Activated T-cell treated with anti-CD3 and anti-CD28 coated beads for 24 hours (primary cell): ENCODE measurements at places on chromosomes 7 and 10.

DNA sequence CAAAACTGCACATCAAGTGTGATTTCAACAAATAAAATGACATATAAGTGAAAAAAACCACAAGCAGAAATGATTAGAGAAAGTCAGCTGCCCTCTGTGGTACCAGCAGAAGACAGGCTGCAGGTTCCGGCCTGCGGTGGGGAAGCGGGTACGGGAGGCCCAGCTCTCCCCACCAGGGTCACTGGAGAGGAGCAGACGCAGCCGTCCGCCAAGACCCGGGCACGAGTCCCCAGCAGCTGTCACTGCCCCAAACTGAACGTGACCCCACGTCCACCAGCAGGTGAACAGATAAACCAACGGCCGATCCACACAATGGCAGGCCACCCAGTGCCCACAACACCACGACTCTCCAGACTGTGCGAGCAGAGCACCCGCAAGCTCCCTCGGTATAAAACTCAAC is 16.1 kb upstream of the MICALL2 start:
- no peak for DNase-seq

GRCh38 chr7:70997261-70997660 is 134.7 kb upstream of the GALNT17 start:
- no peak for DNase-seq

- no peak for DNase-seq
These were observed 1.3 kb upstream of the GFRA1 start for GRCh38 chr10:116274064-116274904.

- no peak for DNase-seq
These were observed 113.1 kb upstream of the PCBD1 start for GRCh38 chr10:71001470-71001869.

- no peak for DNase-seq
These were observed 39.7 kb upstream of the COL1A2 start for GRCh38 chr7:94354953-94355352.

- DNase-seq = no peak
These were observed 88.4 kb downstream of the POLR1F start for GRCh38 chr7:19620470-19620869.

GRCh38 chr7:143901332-143901667 is 676 bp downstream of the TCAF1 start:
- peak; percentile 7 for DNase-seq

GRCh38 chr7:150665089-150665748 is 20.3 kb upstream of the GIMAP2 start:
- no peak for DNase-seq

- DNase-seq = no peak
These were observed 5.6 kb downstream of the GDF10 start for GRCh38 chr10:47305566-47305965.

- DNase-seq = no peak
These were observed 121.5 kb downstream of the KAT6B start for GRCh38 chr10:74947781-74948401.

GRCh38 chr7:43377196-43377960 is 205.5 kb upstream of the STK17A start:
- DNase-seq = no peak

- DNase-seq = peak; percentile 44
These were observed 1.3 kb downstream of the PFKFB3 start for GRCh38 chr10:6204063-6204340.

DNA sequence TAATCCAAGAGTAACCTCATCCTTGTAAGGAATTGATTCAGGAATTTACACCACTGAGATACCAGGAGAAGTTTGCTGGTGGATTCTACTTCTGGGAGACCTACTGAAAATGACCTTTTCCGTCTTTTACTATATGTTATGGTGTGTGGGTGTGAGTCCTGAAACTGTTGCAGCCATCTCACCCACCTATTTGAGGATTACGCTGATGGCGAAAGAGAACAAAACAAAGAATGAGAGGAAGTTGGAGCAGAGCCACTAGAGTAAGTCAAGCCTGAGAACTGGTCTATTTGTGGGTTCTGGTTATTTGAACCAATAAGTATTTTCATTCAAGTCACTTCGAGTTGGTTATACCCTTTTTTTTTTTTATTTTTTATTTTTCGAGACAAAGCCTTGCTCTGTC is 12.7 kb upstream of the ABCC2 start:
- DNase-seq = no peak

- no peak for DNase-seq
These were observed 304.8 kb downstream of the POM121L12 start for GRCh38 chr7:53340220-53340619.

DNA sequence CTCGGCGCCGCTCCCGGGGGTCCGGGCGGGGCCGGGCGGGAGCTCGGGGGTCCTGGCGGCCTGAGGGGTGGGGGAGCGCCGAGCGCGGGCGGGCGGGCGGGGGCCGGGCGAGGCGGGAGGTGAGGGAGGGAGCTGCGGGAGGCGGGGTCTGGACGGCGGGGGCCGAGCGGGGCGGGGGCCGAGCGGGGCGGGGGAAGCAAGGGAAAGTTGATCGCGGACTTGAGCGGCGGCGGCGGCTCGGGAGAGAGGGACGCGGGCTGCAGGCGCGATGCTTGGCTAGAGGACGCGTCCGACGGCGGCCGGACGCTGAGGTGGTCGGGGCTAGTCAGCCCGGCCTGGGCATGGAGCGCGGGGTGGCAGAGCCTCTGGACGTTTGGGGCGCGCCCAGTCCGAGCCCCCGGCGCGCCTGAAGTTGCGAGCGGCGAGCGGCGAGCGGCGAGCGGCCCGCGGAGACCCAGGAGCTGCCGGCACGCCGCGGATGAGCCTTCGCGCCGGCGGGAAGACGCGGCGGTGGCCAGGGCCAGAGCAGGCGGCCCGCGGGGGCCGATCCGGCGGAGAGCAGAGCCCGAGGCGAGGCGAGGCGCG is at the start of gene CDH23:
Gene CDH23, plus strand, starts transcription at position 210 of the 585 bp plus-strand sequence. CDS start 42,912 bp downstream, outside the sequence.
- no peak for DNase-seq

DNA sequence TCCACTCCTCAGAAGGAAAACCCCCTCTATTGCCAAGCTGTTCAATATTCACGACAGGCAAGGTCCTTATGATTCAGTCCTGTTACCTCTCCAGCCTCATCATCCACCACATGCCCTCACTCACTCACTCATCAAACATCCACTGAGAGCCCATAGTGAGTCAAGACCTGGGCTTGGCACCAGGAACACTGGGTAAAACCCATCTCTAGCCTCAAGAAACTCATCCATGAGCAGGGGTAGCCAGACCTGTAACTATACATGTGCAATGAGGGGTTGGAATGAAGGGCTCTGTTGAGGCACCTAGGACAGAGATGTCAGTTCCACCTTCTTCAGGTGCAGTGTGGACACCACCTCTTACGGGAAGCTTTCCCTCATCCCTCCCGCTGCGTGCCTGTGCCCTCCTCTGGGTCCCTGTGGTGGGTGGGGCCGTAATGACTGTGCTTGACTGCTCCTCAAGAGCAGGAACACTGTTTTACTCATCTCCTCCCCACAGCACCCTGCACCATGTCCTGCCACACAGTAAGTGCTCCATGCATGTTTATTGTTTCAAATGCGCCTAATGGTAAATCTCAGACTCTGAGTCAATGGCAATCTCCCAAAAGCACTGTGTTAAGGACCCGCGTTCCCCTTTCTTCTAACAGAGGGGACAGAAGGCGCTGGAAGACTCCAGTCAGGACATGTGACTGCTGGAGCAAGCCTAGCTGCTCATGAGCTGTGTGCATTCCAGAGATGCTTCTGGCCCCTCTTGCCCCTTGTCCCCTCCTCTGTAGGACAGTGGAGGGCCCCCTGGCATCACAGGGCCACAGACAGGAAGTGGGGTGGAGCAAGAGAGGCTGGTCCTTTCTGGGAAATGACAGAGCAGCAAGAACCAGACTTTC is 95.4 kb downstream of the HIPK2 start:
- no peak for DNase-seq

- DNase-seq = no peak
These were observed 184.5 kb downstream of the ADAM12 start for GRCh38 chr10:126203746-126204145.

DNA sequence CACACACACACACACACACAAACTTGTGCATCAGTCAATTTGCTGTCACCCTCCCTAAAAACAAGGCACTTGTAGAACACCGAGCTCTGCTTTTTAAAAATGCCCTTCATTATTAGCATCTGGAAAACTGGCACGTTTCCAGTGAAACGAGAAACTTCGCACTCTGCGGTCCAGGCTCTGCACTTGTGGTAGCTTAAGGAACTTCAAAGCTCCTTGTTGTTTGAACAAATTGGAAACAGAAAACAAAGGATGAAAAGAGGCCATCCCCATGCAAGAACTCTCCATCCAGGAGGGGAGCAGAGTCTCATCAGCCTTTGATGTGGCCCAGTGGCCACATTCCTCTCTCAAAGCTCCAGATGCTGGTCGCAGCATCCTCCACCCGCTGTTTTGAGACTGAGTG is 105.1 kb downstream of the C10orf90 start:
- no peak for DNase-seq

DNA sequence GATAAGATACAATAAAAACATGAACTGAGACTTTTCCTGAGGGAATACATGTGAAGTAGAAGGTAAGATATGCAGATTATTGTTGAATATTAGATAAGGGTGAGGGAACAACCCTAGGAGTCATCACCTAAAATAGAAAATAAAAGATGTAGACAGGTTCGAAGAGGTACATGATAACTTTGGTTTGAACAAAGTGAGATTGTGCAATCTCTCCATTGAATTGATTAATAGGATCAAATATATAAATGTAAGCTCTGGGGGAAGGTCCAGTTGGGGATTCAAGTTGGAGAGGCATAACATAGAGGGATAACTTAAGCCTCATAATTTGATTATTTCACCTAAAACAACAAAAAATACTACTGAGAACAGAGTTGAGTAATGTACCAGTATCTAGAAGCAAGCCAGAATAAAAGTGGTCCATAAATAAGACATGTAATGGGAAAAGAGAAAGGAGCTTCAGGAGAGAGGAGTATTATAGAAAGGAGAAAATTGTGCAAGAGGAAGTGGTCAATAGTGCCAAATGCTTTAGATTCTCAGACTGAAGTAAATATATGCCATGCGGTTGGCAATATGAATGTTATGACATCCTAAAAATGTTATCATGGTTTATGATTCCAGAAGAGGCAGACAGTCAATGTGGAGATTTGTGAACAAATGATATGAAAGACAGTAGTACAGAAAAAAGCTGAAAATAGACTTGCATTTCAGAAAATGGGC is 282.3 kb upstream of the CHRM2 start:
- DNase-seq = no peak
